ENCODE measurements at places on chromosomes 6 and 20.

GRCh38 chr6:39849764-39850163, 57.6 kb downstream of the DAAM2 start:
- DNase-seq: no peak

DNA sequence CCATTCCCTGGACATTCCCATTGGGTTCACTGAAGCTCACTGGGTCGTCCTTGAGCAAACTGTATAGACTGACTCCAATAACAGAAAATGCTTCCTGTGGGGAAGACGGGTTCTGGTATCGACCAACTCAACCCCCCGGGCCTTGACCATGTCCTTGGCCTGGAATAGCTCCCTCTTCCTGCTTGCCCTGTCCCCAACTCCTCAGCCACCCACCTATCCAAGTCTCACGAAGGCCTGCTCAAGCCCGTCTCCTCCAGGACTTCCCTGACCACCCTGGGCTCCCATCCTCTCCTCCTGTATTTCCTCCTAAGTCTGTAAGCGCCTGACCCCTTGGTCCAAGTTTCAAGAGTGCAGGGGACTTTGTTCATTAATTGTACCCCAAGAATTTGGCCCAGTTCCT, 2.8 kb upstream of the HMGA1 start:
- no peak for DNase-seq

- DNase-seq: no peak
Measured at GRCh38 chr6:22830463-22830862, 261.1 kb downstream of the HDGFL1 start.

- DNase-seq: no peak
Measured at GRCh38 chr6:89585154-89585553, 53.4 kb downstream of the LYRM2 start.

GRCh38 chr6:156068881-156069280, 613.2 kb upstream of the NOX3 start:
- no peak for DNase-seq

DNA sequence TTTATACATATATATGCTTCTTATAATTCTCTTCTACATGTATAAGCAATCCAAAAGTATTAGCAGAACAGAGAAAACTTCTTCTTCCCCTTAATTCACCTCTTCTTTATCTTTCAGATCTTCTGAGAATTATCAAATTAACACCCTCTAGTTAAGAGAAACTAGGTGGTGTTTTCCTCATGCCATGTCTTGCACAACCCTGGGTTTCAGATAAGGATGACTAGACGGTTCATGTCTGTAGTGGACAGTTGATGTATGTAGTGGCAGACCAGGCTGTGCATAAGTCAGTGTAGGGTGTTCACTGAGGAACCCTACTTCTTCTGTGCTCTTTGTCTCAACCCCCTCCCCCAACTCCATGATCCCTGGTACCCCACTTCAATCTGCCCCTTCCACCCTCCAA, 187.3 kb downstream of the SAMD5 start:
- DNase-seq: no peak

- no peak for DNase-seq
Measured at GRCh38 chr6:34350137-34350933, 42.1 kb downstream of the NUDT3 start.

DNA sequence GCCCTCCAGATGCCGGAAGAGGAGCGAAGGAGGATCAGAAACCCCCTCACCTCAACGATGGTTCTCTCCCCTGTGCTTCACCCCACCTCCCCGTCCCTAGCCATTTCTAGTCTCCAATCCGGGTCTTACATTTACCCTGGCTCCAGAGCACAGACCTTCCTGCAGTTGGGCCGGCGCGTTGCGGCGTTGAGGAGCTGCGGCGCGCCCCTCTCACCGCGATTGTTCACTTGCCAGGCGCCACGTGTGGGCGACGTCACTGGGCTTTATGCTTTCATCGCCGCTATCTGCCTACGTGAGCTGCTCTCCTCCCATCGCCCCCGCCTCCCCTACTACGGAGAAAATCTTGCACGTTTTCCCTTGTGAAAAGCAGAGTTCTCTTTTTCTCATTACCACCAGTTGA, at the start of gene CRISP2:
Gene CRISP2, minus strand, starts transcription at position 198 of the 400 bp plus-strand sequence. CDS start 4,347 bp downstream, outside the sequence.
- no peak for DNase-seq

DNA sequence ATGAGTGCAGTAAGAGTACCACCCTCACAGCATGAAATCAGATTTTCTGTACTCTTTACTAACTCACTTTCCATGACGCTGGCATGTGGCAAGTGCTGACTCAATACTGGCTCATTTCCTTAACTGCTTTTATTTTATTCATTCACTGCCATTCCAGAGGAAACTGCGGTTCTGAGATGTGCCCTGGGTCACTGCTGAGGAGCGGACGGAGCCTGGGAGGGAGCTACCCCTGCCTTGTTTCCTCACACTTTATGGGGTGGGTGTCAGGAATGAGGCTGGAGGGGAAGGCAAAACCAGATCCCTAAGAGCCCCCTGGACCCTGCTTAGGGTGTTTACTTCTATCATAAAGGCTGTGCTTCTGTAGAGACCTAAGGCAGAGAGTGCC, 14.4 kb downstream of the NT5E start:
- peak; percentile 96 for DNase-seq

DNA sequence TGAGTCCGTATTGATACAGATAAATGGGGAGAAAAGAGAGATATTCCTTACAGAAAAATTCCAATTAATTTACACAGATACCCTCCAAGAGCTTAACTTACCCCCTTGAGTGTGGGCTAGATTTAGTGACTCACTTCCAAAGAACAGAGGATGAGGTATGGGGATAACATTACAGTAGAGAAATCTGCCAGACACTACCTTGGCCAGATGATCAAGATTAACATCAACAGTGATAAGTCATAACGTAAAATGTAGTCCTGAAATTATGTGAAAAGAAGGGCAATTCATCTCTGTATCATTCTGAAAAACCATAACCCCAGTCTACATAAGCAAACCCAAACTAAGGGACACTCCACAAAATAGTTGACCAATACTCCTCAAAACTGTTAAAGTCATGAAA, 69.3 kb downstream of the PDSS2 start:
- DNase-seq: no peak

DNA sequence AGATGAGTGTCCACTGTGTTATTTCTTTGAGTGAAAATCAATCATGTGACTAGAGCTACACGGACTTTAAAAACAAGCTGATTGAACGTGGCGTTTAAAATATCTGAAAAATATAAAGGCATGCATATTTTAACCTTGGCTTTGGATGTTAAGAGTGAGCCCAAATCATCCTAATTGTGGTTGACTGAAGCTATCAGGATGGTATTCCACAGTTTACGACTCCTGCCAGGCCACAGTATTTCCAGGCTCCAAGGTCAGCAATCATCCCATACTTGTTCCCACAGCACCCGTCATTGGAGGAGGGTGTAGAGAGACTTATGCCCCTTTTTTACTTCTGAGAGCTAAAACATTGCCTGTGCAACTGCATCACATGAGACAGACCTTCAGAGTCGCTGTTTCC, 43.2 kb upstream of the TMX4 start:
- DNase-seq: no peak

- DNase-seq: peak; percentile 8
Measured at GRCh38 chr6:129104560-129104959, 221.6 kb downstream of the LAMA2 start.
